ENCODE measurements at places on chromosomes 12 and 14.

- DNase-seq = no peak
Measured at GRCh38 chr14:64930085-64930843, 12.3 kb downstream of the GPX2 start.

- no peak for DNase-seq
Measured at GRCh38 chr14:54637270-54638134, 70.6 kb downstream of the SAMD4A start.

GRCh38 chr12:11765817-11766794 is 116.6 kb downstream of the ETV6 start:
- no peak for DNase-seq

DNA sequence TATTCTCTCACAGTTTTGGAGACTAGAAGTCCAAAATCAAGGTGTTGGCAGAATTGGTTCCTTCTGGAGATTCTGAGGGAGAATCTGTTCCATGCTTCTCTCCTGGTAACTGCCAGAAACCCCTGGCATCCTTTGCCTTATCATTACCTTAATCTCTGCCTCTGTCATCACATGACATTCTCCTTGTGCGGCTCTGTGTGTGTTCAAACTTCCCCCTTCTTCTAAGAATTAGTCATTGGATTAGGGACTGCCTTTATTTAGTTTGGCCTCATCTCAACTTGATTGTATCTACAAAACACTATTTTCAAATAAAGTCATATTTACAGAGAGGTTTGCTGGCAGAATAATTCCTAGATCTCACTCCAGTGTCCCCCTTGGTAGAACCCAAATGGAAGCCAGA is 68.9 kb downstream of the ZNF641 start:
- no peak for DNase-seq

GRCh38 chr12:94545935-94546771 is 86.5 kb upstream of the CEP83 start:
- peak; percentile 13 for DNase-seq

- DNase-seq = no peak
Measured at GRCh38 chr12:110165540-110166159, 41.5 kb downstream of the IFT81 start.

- no peak for DNase-seq
Measured at GRCh38 chr12:85523197-85523596, 243.2 kb downstream of the ALX1 start.

Measured in NCI-H1092 (cell line).